ENCODE measurements at places on chromosomes 1 and 21. TPM values are rescaled to one million over a fixed set of nuclear protein-coding genes. Genes with fewer than 3 reads are reported as not detected.

ZBTB8B gene
- 0.19 TPM for total RNA-seq

MAP1LC3C gene
- total RNA-seq = not detected

ZSCAN20 gene
- 8.3 TPM for total RNA-seq

FCMR gene
- total RNA-seq = 7.7 TPM

PTAFR gene
- total RNA-seq = 1.8 TPM

RORC gene
- total RNA-seq = 70.1 TPM

GRCh38 chr1:203751051-203751450, 13.9 kb upstream of the LAX1 start:
- no peak for DNase-seq

- no peak for DNase-seq
Observed at GRCh38 chr1:231390071-231390470, 32.0 kb downstream of the EGLN1 start.

DNA sequence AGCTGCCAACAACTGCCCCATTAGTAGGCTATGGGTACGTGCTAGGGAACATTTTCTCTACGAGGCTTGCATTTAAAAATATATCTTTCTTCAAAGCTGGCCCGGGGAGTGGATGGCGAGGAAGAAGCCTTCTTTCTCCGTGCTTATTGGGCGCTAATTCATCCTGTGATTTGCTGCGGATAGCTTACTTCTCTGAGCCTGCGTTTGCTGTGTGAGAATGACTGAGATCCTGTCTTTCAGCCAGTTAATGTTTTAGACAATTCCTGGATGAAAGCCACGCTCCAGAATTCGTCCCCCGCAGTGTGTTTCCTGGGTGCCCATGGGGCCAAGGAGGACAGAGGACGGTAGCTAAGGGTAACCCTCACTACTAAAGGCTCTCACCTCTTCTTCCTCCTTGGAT, 57.8 kb upstream of the TARBP1 start:
- peak; percentile 18 for DNase-seq

DNA sequence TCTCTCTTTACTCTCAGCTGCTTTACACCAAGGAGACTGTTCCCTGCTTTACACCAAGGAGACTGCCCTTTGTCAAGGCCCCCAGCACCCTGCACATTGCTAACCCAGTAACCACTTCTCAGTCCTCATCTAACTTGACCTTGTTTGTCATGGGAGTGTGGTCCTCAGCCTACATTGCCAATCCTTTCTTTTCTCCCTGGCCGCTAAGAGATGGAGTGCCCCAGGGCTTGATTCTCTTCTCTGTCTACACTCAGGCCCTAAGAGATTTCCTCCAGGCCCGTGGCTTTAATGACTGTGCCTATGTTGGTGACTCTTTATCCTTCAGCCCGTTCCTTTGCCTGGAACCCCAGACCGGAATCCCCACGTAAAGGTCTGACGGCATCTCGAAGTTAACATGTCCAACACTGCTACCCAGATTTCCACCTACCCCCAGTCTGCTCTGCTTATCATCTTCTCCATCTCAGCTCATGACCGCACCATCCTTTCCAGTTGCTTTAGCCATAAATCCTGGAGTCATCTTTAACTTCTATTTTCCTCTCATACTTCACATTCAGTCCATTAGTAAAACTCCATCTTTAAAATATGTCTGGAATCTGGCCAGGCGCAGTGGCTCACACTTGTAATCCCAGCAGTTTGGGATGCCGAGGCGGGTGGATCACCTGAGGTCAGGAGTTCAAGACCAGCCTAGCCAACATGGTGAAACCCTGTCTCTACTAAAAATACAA, 9.5 kb upstream of the SEMA4A start:
- no peak for DNase-seq

GRCh38 chr1:184461321-184461720, 74.5 kb downstream of the C1orf21 start:
- DNase-seq = no peak

GRCh38 chr1:246004301-246004700, 502.8 kb downstream of the SMYD3 start:
- DNase-seq = no peak

DNA sequence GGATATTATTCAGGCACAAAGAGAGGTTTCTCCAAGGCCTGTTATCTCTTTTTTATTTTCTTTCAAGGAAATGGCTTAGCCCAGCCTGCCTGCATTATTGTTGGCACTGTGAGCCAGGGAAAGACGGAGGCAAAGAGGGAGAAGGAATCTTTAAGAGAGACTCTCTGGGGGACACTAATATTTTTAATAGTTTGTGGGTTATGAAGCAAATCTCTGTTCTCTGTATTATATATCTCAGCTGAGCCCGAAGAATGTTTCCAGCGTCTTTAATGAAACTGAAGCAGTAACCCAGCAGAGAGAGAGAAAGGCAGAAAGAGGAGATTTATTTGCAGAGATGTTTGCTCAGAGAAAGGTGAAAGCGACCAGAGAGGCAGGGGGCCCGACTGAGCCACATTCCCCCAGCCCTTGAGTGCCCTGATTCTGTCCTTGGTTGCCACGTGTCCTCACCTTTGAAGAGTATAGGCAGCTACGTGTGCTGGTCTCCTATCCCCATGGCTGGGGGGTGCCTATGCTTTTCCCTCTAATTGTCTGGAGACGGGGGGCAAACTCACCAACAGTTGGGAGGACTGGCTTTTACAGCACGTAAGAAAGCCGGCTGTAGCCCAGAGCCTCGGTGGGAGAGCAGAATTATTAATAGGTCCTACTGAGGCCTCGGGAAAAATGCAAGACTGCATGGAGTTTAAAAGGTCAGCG, 166.4 kb downstream of the TRABD2B start:
- DNase-seq = no peak

GRCh38 chr1:202564958-202565495, 145.2 kb downstream of the SYT2 start:
- DNase-seq = no peak

DNA sequence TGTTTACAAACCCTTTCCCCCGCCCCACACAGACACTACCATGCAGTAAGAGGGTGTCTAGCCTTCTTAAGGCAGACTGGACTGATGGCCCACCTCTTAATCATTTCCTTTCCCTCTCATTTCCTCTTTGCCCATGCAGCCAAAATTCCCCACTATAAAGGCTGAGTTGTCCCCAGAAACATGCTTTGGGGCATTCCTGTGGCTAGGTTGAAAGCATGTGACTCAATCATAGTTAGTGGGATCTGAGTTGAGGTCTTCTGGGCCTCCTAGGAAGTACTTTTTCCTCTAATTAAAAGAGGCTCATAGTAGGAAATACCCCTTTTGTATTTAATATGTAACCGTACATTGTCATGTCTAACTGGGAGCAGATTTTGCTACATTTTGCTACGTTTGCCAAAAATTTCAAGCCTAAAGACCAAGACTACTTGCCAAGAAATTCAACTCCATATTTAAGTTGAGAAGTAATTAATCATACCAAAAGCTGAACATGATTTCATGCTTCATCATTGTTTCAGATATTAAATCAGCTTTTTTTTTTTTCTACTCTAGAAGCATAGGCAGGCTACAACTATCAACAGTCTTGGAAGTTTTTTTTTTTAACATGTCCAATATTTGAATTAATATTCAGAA, 174.7 kb downstream of the ADGRL4 start:
- DNase-seq = no peak

DNA sequence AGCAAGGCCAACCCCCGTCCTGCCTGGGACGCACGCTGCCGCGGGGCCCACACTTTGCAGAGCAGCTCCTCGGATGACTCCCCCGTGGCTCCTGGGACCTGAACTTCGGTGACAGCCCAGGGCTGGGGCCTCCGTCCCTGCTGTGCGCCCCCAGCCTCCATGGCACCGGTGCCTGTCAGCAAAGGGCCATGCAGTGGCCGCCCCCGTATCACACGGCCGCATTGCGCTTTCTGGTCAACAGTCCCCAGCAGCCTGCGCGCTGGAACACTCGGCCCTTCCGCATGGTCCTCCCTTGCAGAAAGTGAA, 18.0 kb downstream of the NADK start:
- DNase-seq = no peak

GRCh38 chr1:155126556-155127104, 1.0 kb upstream of the EFNA1 start:
- DNase-seq = peak; percentile 58

DNA sequence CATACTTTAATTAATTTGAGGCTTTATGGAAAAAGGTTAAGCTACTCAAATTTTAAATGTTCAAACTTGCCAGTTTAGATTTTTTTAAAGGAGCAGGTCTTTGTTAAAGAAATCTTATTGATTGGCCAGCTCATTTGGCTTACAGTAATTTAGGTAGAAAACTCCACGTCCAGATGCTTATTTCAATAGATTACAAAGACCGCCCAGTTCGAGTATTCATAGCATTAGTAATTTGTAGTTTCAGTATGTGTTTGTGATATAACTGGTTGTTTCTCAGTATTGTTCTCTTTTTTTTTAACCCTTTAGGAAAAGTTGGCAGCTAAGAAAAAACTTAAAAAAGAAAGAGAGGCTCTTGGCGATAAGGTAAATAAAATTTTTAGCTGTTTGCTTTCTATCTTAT, 1.6 kb downstream of the RPF1 start:
- no peak for DNase-seq

DNA sequence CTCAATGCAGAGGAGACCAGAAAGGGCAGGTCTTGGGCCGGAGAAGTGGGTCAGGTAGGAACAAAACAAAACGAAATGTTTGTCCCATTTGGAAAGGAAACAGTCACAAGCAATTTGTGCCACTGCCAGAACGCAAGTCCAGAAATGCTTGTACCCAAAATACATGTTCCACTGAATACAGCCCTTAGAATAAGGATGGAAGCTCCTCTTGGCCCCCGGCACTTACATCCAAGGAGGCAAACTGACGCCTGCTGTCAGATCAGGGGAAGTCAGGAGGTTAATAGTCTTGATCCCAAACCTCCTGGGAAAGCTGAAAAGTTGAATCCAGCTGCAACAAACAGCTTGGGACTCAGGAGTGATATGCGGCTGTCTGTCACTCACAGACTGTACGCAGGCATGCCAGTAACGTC, 75.9 kb upstream of the GALNT2 start:
- DNase-seq = no peak

DNA sequence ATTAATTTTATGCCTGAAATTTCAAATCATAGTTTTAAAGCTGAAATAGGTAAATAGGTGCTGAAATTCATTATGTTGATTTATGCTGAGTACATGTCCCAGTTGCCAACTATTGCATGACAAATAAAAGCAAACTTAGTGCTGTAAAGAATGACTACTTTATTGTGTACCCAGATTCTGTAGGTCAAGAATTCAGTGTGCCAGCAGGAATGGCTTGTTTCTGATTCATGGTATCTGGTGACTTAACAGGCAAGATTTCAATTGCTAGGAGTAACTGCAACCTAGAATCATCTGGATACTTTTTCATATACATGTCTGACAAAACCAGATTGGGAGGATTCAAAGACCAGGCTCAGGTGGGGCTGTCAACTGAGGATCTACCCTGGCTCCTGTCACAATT, 678.4 kb upstream of the ADAMTS5 start:
- DNase-seq = no peak

GRCh38 chr1:27410709-27411108, 18.3 kb downstream of the GPR3 start:
- DNase-seq = no peak
